ENCODE measurements at places on chromosomes 4 and X. TPM values are rescaled to one million over a fixed set of nuclear protein-coding genes. Genes with fewer than 3 reads are reported as not detected.
A peak's percentile ranks its signal among the peaks of the same experiment; 100 is the strongest.

CCKAR gene
- not detected for polyA plus RNA-seq

SLC2A9 gene
- polyA plus RNA-seq: 19.0 TPM

RIPPLY1 gene
- polyA plus RNA-seq: not detected

VCX3B gene
- polyA plus RNA-seq: not detected

ZNF518B gene
- polyA plus RNA-seq: 4.2 TPM

GPC4 gene
- polyA plus RNA-seq: 1.3 TPM

ADGRG4 gene
- not detected for polyA plus RNA-seq

XAGE3 gene
- polyA plus RNA-seq: not detected

CT47C1 gene
- not detected for polyA plus RNA-seq

TEX13D gene
- not detected for polyA plus RNA-seq

DNA sequence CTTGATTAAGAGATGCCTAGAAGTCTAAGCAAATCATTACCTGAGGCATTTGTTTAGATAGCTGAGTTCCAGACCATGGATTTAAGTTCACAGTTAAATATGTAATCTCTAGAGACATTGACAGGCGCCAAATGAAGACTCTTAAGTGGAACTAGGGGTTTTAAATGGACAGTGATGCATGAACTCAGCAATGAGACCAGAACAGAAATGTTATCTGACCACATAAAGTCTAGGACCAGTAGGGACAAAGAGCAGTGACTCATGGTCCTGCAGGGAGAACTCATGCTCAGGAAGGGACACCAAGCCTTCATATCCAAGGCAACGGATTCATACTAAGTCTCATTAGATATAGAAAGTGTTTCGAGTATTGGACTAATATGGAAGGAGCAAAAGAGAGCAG lies 152.3 kb downstream of the PPARGC1A start:
- no peak for DNase-seq

GRCh38 chr4:113958766-113959538 lies 20.5 kb downstream of the ARSJ start:
- DNase-seq: peak; percentile 87

DNA sequence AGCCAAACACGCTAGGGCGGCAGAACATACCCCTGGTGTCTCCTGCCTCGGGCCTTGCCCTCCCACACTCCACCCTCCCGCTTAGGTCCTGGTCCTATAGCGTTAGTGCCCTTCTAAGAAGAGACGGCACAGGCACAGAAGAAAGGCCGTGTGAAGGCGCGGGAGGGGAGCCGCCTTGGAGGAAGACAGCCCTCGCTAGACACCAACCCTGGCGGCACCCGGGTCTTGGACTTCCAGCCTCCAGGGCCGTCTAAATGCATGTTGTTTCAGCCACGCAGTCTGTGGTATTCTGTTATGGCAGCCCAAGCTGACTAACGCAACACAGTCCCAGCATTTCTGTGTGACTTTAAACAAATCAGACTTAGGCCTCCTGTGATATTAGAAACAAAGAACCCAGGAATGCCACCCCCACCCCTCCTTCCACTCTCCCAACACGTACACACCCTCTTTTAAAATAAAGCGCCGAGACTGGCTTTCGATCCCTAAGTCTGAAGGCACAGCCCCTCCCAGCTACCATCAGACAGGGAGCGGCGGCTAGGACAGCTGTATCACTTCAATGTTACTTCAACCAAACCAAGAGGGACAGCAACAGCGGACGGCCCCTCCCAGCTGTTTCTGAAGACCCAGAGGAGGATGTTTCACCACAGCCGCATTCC lies 128.0 kb downstream of the AFAP1 start:
- no peak for DNase-seq

DNA sequence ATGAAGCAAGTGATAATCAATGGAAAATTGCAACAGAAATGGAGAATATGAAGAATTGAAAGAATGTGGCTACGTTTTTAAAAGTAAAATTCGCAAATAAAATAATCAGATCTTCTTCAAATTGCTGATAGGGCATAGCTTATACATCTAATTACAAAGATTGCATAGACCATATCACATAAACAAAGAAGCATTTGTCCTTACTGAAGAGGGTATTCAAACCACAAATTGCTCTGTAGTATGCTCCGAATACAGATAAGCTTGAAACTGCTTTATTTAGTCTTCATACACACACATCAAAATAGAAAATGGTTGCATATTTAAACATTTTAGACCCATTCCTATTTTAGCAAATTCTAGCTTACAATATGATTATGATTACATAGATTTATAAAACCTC lies 206.7 kb upstream of the SLIT2 start:
- no peak for DNase-seq

GRCh38 chr4:105709081-105709450 lies 482 bp downstream of the GSTCD start:
- DNase-seq: no peak

DNA sequence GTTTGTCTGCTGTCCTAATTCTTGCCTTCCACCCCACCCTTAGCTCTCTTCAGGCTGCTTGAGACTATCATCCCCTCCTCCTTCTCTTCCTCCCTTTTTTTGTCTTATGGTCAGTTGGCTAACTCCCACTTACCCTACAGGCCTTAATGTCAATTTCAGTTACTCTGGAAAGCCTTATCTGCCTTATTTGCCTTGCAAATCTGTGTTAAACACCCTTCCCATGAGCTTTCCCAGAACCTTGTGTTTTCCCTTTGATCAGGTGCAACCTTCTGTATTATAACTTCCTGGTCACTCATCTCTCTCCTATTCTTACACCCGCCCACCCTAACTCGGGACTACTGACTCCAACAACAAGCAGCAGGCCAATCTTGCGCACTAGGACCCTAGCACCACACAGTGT lies 74.8 kb downstream of the COX18 start:
- DNase-seq: no peak

DNA sequence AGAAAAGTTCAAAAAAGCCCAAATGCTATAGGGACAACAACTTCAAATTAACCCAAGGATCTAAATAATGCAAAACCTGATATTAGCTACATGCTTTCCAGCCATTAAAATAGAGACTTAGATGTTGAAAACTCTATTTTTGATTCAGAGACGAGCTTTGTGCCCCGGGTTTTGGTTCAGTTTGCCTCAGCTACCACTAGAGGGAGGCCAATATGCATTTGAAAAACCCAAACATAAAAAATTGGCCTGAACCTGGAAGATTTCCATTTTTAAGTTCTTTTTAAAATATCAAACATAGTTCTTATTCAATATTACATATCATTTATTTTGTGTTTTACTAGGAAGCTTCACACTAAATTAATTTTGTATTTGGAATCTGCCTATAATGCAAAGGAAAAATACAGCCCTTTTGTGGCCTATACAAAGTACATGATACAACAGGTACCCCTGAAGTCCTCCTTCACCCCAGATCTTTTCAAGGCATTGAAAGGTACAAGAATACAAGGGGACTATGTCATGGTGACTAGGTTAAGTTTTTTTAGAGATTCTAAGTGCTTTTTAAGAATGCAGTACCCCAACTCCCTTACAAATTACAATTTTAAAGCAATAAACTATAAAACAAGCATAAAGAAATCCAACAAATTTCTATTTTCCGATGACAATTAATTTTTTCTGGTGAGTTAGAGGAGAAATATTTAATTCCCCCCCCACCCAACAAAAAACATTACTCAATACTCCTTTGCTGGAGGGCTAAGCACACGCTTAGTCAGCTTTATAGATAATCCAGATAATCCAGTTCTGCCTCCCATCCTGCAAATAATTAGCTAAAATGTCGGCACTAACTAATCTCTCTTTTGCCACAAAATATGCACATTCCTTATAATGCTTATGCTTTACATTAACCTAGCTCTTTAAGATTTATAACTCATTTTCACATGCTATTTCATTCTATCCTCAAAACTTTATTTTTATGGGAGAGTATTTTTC lies 97.7 kb upstream of the PTPN13 start:
- DNase-seq: peak; percentile 43

DNA sequence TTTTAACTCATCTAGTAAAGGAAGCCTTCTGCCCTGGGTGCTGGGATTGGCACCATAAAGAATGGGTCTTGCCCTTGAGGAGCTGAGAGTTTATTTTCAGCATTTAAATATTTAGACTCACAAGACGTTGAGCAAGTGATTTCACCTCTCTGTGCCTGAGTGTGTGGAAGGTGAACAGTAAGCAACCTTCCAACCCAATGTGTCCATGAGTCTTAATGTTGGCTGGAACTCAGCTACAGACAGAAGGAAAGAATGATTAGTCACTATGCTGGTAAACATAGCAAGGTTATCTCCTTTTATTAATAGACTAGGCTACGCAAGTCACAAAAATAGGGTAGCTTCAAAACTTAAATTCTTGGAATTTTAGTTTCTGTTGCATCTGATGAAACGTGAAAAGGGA lies 277.4 kb upstream of the GATB start:
- DNase-seq: no peak

- DNase-seq: peak; percentile 0
These were observed 483 bp downstream of the USP27X start for GRCh38 chrX:49879656-49880277.

DNA sequence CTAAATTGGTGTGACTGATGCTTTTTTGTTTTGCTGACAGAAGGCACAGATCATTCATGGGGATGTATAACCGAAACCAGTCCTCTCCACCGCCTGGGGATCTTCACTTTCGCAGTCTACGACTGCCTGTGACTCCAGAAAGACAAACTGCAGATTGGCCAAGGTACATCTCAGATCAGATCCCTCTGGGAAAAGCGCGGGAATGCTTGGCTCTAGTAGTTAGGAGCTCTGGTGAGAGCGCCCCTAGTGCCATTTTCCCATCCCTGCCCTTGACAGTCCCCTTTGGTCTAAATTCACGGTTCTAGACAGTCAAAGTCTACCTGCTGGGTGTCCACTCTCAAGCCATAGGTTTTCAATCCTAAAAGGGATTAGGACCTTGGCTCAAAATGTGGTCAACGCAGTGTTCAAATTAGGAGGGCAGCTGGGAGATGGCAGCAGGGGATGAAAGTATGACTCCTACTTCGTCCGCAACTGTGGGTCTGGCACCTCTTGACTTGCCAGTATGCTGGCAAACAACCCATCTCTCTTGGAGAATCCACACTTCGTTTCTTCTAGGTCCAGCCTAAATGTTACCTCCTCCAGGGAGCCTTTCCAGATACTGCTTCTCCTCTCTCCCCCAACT lies 6.9 kb upstream of the HAND2 start:
- DNase-seq: no peak

- peak; percentile 14 for DNase-seq
These were observed 244.1 kb downstream of the RAB28 start for GRCh38 chr4:13240066-13240465.

- DNase-seq: no peak
These were observed 14.1 kb upstream of the PPARGC1A start for GRCh38 chr4:23903859-23904438.

GRCh38 chr4:149791851-149792250 lies 23.8 kb downstream of the IQCM start:
- DNase-seq: no peak

DNA sequence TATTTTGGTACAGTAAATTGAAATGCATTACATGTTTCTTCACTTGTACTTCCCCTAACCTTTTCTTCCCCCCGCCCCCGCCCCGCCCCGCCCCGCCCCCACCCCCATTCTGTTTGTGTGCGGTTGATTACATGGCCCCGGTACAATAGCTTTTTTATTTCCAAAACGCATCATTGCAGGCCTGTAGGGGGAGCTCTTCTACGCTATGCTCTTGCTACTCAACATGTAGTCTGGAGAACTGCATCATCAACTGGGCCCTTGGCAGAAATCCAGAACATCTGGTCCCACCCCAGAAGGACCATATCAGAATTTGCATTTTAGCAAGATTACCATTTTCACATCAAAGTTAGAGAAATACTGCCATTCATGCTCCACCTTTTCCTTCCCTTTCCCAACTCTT lies 333.3 kb upstream of the DDX53 start:
- no peak for DNase-seq

- DNase-seq: peak; percentile 78
These were observed at the start of gene TRIML2 for GRCh38 chr4:188109157-188109755. Gene TRIML2, minus strand, starts transcription at chr4:188109603. Its CDS starts 4,235 bp downstream, at chr4:188105368.

DNA sequence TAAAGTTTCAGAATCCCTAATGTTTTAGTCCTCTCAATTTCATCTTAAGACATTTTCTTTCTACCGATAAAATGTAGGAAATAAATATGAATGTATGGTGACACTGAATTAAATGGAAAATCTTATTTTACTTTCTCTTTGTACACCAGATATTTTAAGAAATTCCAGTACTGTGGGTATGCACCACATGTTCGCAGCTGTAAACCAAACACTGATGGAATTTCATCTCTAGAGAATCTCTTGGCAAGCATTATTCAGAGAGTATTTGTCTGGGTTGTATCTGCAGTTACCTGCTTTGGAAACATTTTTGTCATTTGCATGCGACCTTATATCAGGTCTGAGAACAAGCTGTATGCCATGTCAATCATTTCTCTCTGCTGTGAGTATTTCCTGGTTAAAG lies 26.9 kb downstream of the C4orf46 start:
- no peak for DNase-seq

DNA sequence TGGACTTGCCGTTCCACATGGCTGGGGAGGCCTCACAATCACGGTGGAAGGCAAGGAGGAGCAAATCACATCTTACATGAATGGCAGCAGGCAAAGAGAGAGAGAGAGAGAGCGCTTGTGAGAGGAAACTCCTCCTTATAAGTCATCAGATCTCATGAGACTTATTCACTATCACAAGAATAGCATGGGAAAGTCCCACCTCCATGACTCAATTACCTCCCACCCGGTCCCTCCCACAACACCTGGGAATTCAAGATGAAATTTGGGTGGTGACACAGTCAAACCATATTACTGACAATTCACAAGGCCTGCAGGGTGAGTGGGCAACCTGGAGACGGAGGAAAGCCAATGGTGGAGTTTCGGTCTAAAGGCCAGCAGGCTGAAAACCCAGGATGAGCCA lies 394.3 kb upstream of the TRAM1L1 start:
- DNase-seq: peak; percentile 75

GRCh38 chr4:140113653-140114052 lies 40.3 kb downstream of the MAML3 start:
- DNase-seq: no peak

Data from foreskin keratinocyte (primary cell).